SW480 (cell line): ENCODE measurements at places on chromosomes 7 and 10.

GRCh38 chr10:44806950-44807349 is 104.2 kb upstream of the TMEM72 start:
- DNase-seq, result no peak

GRCh38 chr10:131162866-131163843 is 148.4 kb downstream of the TCERG1L start:
- DNase-seq, result no peak

- no peak for DNase-seq
Observed at GRCh38 chr7:1901431-1902210, 231.5 kb downstream of the ELFN1 start.

DNA sequence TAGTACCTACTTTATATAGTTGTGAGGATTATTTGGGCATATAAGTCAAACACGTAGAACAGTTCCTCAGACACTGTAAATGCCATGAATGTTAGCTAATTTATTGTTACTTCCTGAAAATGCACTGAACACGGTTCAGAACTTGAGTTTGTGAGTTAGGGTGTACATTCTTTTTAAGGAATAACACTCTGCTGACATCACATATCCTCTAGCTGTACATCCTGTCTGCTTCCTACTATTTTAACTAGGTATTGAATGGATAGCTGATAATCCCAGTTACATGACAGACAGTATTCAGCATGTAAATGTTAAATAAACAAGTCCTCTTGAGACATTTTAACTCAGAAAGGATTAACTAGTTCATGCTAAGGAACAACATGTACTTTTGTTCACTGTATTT is 16.0 kb downstream of the SAMD8 start:
- DNase-seq, result no peak

GRCh38 chr7:155517452-155517851 is 28.9 kb downstream of the CNPY1 start:
- DNase-seq, result no peak

GRCh38 chr7:26348234-26348851 is 56.7 kb downstream of the SNX10 start:
- DNase-seq, result no peak

- peak; percentile 25 for DNase-seq
Observed at GRCh38 chr10:96614515-96614914, 27.7 kb upstream of the TM9SF3 start.

DNA sequence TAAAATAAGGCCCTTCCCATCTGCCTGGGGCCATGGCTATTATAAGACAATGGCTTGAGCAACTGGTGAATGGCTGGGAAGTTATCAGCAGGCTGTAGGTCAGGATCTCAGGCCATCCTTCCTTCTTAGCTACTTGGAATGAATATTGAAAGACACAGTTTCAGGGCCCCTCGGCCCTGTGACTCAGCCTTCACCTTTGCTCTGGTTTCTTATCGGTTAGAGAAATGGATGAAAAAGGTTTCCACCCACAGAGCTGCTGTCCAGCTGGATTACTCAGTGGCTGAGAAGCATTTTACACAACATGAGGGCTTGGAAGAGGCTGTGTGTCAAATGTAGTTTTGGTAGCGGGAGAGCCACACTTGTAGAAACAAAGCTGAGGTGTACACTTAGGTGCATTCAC is 9.4 kb downstream of the ACSL5 start:
- peak; percentile 59 for DNase-seq

- peak; percentile 99 for DNase-seq
Observed at GRCh38 chr7:77536413-77537135, 521 bp upstream of the PTPN12 start.

- no peak for DNase-seq
Observed at GRCh38 chr10:98478430-98479222, 31.9 kb upstream of the HPS1 start.

DNA sequence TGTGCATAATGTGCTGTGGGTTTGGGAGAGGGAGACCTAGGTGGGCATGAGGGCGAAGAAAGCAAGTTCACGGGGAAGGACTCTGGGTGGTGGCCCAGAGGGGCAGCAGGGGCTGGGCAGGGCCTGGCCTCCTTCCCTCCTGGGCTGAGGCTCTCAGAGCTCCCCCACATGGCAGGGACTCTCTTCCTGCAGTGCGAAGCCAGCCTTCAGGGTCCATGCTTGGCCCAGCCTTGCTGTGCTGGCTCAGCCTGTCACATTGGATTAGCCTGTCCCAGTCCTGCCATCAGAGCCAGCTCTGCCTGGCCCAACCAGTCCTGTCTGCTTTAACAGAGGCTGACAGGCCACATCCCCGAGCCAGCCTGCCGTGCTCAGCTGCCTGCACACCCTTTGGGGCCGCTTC is 20.4 kb upstream of the ZNF488 start:
- DNase-seq, result no peak

GRCh38 chr10:116888380-116889055 is 39.2 kb downstream of the ENO4 start:
- peak; percentile 56 for DNase-seq

- no peak for DNase-seq
Observed at GRCh38 chr10:6674291-6674690, 94.2 kb upstream of the PRKCQ start.

DNA sequence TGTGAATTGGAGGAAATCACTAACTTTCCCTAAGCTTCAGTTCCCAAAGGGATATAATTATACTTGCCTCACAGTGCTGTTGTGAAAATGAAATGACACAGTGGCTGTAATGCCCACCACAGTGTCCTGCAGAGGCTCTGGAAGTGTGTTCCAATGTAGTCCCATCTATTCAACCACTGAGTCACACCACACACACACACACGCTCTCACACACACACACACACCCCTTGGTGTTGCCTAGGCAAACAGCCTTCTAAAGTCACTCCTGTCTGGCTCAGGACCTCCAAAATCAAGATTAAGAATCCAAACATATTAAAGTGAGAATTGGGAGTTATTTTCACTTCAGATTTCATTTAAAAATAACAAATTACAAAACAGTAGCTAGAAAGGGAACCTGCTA is 73.3 kb downstream of the NRCAM start:
- no peak for DNase-seq

DNA sequence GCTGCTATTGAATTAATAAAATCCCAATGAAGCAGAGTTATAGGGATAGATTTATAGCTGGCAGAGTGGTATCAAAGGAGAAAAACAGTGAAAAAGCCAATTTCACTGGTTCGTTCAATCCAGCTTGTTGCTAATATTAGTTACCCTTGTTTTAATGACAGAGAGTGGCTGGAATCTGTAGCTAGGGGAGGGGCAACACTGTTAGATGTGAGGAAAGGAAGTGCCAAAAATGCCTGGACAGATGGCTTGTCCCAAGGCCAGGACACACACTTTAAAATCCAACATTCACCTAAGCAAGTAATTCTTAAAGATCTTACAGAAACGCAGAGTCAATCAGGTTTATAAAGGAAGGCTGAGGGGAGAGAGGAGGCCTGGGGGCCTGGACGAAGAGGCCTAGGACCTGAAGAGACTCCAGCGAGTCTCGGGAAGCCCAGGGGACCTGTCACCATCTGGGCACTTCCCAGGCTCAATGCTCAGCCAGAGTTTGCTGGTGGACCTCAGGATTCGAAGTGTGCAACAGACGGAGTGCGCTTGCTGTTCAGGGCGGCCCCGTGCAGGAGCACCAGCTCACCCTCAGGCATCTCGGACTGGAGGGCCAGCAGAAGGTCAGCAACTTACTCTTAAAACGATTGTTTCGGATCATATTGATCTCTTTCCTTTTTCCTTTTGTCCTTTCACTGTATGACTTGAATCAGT is 36.7 kb downstream of the TMEM248 start:
- DNase-seq, result no peak

GRCh38 chr10:31374146-31374696 is 55.2 kb downstream of the ZEB1 start:
- no peak for DNase-seq

DNA sequence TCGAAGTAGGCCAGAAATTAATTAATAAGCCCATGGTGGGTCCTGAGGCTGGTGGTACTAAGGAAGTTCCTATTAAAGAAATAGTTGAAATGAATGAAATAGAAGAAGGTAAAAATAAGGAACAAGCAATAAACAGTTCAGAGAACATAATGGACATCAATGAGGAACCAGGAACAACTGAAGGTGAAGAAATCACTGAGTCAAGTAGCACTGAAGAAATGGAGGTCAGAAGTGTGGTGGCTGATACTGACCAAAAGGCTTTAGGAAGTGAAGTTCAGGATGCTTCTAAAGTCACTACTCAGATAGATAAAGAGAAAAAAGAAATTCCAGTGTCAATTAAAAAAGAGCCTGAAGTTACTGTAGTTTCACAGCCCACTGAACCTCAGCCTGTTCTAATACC is 36.0 kb downstream of the SLK start:
- no peak for DNase-seq

GRCh38 chr10:60943316-60944057 is 498 bp downstream of the RHOBTB1 start:
- DNase-seq, result peak; percentile 48

GRCh38 chr10:44261296-44261695 is 123.6 kb downstream of the CXCL12 start:
- DNase-seq, result no peak

GRCh38 chr10:16728266-16728665 is 89.0 kb downstream of the RSU1 start:
- no peak for DNase-seq

- DNase-seq, result no peak
Observed at GRCh38 chr7:97224316-97224715, 106.8 kb downstream of the SDHAF3 start.

DNA sequence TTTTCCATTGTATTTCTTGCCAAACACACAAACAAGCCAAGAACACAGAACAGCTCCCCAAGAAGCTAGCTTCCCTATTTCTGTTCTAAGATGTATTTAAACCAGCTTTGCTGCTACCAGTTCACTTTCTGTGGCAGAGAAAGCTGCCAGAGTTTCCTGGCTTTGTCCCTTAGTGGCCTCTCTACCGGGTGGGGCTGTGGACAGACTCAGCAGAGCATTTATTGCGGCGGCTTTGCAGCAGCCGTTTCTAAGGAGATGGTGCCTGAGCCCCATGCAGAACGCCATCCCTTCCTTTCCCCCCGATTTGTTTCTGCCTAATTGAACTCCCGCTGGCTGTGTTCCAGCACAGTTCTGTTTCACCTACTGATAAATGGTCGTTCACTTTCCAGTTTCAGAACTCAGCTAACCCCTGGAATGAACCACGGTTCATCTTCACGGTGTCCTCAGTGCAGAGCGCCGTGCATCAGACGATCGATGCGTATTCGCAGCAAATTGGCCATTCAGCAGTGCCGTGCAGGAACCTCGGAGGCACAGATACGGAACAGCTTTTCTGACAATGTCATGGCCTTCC is 33.8 kb upstream of the SFMBT2 start:
- no peak for DNase-seq

- no peak for DNase-seq
Observed at GRCh38 chr7:94655126-94655847, 646 bp downstream of the SGCE start.

- peak; percentile 63 for DNase-seq
Observed at GRCh38 chr10:103890194-103890658, 27.8 kb downstream of the STN1 start.

- DNase-seq, result peak; percentile 45
Observed at GRCh38 chr10:46992803-46993561, 81.8 kb downstream of the PTPN20 start.

- peak; percentile 99 for DNase-seq
Observed at GRCh38 chr10:110414548-110415309, 83.0 kb upstream of the DUSP5 start.

DNA sequence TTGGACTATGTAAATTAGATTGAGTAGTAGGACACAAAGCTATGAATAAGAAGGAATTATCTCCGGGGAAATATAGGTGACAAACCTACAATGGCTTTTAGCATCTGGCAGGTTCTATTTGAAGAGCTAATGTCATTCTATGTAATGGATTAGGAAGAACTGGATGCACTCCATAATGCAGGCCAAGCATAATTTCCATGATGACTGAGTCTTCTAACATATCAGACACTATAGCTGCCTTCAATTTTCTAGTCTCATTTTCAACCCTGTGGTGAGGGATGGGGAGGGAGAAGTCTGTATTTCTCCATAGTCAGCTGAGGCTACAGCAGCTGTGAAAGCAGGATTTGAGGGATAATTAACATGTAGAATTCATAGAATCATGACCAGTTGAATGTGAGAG is 390.4 kb upstream of the LRRTM3 start:
- DNase-seq, result no peak

DNA sequence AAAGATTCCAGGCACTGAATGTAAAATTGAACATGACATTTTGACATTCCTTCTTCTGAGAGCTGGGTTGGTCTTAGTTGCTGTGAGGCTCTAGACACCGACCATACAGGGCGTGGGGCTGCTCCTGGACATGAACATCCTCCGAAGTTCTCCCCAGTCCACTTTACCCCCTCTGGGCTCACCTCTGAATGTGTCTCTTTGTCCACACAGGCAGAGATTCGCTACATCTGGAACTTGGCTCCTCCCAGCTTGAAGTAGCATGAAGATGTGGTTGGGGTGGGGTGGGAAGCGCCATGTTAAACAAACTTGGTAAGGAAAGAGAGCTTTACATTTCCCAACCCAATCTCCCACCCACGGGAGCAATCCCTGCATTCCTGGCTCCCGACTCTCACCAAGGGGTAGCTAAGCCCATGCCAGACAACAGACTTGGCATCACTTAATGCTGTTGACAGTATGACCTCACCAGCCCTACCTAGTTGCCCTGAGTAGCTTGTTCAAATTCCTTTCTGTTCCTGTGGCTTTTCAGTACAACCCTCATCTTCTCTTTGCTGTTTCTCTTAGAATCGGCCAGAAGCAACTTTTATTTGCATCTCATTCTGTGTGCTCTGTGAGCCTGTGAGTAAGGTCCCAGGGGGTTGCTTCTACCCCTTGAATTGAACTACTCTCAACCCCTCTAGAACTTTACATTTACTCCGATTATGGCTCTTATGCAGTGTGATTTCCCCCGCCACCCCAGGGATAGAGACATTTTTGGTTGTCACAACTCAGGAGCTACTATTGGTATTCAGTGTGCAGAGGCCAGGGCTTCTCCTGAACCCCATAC is 211.4 kb downstream of the SEC23IP start:
- no peak for DNase-seq

DNA sequence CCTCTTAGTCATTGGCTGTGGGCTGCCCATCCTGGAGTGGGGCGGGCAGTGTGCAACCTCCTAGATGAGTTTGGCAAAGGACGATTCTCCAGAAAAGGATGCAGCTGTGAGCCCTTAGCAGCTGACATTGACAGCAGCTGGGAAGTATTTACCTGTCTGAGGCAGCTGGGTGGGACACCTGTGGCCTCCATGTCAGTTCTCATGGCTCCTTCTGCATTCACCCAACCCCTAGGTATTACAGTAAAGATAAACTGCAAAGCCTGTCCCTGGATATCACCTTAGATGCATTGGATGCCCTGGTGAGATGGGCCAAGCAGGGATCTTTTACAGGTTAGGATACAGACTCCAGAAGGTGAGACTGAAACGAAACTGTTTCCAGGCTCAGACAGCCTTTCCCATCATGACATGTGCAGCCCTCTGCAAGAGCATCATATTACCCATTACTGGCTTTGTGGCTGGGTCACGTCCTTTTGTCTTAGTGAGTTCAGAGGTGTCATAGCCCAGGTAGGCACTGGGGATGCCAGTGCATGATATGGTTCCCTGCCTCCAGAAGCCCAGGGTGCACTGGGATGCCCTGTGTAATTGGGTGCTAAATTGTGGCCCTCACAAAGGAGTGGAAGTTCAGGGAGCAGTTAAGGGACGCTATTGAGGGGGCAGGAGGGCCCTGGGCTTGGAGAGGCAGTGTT is 28.9 kb downstream of the MINDY4 start:
- DNase-seq, result no peak

GRCh38 chr10:113053881-113054280 is 103.8 kb downstream of the TCF7L2 start:
- no peak for DNase-seq

- DNase-seq, result no peak
Observed at GRCh38 chr7:122633472-122633871, 65.4 kb downstream of the RNF133 start.

GRCh38 chr7:70316745-70317144 is 718.5 kb downstream of the AUTS2 start:
- no peak for DNase-seq

- no peak for DNase-seq
Observed at GRCh38 chr7:42074076-42074475, 162.9 kb downstream of the GLI3 start.
